ENCODE measurements at places on chromosomes 11 and 22. TPM values are rescaled to one million over a fixed set of nuclear protein-coding genes. Genes with fewer than 3 reads are reported as not detected.
A peak's percentile ranks its signal among the peaks of the same experiment; 100 is the strongest.

The NUDT8 gene
- total RNA-seq: 15.5 TPM

GRCh38 chr11:14930369-14930768 is 38.3 kb upstream of the CYP2R1 start:
- no peak for DNase-seq

DNA sequence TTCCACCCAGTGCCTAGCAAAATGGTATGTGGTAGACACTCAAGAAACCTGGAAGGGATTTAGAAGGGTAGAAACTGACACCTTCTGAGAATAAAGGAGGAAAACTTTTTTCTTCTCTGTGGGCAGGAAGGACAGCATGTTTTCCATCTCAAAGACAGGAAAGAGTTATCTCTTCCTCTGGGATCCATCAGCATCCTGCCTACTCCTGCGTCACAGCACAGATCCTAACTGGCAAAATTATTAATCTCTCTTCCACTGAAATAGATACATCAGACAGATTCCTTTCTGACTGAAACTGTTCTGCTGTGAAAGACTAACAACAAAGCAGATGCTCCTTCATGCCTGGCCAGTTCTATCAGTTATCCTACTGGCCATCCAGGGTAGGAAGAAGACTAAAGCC is 147.2 kb downstream of the SPON1 start:
- peak; percentile 36 for DNase-seq

The OR52I2 gene
- not detected for total RNA-seq

GRCh38 chr11:45182902-45183301 is 36.5 kb downstream of the PRDM11 start:
- DNase-seq: peak; percentile 55

DNA sequence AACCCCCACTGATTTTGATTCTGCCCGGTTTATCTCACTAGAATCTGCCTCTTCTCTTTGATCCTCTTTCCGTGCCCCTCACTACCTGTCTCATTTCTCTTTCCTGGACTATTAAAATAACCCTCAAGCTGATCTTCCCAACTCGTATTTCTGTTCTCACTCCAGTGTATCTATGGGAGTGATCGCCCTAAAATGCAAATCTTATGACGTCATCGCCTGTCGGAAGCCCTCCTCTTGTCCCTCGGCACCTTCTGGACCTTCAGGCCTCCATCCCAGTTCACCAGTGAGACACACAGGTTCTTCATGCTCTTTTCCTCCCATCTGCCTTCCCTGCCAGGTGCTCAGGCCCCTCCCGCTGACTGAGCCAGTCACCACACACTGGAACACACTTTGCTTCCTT is 234.5 kb upstream of the TBCEL start:
- no peak for DNase-seq

Data from dermis microvascular lymphatic vessel endothelial cell (primary cell).